ENCODE measurements at places on chromosomes 6 and 20.
A peak's percentile ranks its signal among the peaks of the same experiment; 100 is the strongest.

- DNase-seq, result peak; percentile 98
These were observed at the start of gene TCF19 for GRCh38 chr6:31158140-31158862. TCF19 (plus strand) TSS chr6:31158589; CDS start chr6:31159470, 881 bp downstream.

DNA sequence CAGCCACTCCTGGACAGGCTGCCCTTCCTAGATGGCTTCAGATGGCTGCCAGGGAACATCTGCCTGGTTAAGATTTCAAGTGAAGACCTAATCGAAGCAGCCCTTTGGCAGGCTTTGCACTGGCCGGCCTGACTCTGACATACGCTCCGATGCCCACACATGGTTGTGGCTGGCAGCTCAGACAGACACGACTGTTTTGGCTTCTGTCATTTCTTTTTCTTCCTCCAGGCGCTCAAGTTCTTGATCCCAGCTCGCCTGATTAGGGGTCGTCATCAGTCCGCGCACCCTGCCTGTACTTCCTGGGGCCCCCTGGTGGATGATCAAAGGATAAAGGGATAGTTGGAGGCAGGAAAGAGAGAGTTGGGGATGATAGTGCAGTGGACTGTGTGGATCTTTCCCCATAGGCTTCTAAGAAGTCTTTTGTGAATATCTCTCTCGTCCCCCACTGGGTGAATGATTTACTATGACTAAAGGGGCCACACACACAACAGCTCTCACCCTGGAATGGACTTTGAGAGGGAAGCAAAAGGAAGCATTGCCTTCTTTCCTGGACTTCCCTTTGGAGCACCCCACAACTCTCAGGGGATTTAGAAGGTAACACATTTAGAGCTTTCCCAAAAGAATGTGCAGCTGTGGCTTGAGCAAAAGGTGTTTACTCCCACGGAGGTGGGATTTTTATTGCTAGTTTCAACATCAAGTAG is 21.4 kb upstream of the TRAM2 start:
- DNase-seq, result no peak

DNA sequence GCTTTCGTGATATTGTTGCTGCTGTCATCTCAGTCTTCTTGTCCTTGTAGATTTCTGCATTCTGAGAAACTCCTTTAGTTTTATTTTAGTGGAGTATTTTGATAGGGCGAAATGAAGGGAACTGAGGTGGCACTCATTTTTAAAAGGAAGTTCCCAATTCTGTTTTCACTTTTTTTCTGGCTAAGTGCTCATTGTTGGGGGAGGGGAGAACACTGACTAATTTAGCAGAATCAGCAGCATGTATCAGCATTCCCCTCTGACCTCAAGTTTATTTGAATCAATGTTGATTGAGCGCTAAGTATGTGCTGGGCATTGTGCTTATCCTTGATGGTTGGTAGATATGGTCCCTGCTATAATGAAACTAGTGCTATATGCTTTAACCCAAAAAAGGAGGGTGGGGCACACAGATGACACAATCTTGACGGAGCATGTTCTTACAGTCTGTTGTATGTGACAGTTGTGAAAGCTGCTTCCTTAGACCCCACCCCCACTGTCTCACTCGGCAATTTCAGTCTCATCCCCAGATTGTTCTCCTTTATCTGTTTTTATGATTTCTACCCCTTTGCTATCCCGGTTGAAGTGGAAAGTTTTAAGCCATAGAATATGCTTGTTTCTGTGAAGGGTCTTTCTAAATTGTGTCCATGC is 262.4 kb downstream of the SOX4 start:
- DNase-seq, result no peak

DNA sequence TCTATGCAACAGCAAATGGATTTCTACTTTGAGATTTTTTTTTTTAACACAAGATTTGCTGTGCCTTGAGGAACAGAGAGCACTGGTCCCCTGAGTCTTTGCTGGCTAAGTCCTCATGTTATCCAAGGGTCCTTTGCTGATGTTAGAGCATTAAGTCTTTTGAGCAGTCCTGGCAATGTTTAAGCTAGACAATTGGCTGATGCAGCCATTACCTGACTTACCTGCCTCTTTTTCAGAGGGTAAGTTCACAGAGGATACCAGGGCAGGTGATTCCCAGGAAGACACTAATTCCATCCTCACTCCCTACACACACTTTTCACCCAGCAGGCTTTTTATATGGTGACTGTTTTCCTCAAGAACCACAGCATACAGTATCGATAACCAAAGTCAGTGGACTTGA is 337.7 kb downstream of the HDGFL1 start:
- DNase-seq, result no peak

GRCh38 chr20:57415771-57416170 is 24.6 kb downstream of the RBM38 start:
- no peak for DNase-seq

GRCh38 chr6:12148841-12149240 is 136.7 kb downstream of the HIVEP1 start:
- DNase-seq, result no peak

GRCh38 chr6:129776542-129777330 is 66.8 kb upstream of the ARHGAP18 start:
- DNase-seq, result no peak

- DNase-seq, result no peak
These were observed 22.4 kb downstream of the SMLR1 start for GRCh38 chr6:130849594-130849993.

DNA sequence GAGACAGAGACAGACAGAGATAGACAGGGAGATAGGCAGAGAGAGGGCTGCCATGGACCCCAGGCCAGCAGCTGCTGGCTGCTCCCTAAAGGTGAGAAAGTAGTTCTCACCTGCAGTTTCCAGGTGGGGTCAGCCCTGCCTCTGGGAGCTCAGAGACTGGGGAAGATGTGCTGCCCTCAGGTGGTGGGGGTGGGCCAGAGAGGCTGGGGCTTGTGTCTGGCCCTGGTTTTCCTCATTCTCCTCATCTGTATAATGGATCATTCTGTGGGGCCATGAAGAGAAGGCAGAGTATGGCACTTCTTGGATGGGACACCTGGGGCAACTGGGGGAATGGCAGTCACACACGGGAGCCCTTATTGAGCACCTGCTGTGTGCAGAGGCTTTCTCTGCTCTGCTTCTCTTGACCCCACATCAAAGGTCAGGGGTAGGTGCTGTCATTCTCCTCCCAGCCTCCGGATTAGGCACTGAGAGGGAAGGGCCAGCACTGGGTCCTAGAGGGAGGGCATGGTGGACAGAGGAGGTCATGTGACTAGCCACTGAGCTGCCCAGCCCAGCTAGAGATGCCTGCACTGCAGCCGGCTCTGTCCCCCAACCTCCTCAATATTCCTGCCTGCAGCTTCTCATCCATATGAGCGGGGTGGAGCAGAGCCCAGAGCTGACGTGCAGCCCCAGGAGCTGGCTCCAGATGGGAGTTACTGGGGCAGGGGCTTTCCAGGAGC is 4.1 kb downstream of the ANGPT4 start:
- no peak for DNase-seq

- no peak for DNase-seq
These were observed 51.5 kb downstream of the PTPRT start for GRCh38 chr20:43138061-43138770.

DNA sequence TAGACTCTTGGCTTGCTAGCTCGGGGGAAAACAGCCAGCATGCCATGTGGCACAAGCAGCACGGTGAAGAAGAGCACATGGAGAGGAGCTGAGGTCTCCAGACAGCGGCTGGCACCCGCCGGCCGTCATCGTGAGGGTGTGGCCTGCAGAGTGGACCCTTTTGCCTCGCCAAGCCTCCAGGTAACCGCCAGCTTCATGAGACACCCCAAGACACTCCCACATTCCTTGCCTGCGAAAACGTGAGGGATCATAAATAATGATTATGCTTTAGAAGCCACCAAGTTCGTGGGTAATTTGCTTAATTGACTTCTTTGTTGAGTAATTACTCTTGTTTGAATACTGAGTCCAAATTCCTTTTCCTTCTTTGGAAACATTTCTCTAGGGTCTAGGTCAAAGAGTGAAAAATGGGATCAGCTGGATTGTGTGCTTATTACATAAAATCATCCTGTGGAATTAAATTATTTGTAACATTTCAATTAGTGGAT is 23.2 kb downstream of the FAM50B start:
- DNase-seq, result no peak

- DNase-seq, result no peak
These were observed 20.0 kb downstream of the MC3R start for GRCh38 chr20:56268536-56268935.

GRCh38 chr20:50276119-50277063 is 85.8 kb downstream of the CEBPB start:
- DNase-seq, result no peak

DNA sequence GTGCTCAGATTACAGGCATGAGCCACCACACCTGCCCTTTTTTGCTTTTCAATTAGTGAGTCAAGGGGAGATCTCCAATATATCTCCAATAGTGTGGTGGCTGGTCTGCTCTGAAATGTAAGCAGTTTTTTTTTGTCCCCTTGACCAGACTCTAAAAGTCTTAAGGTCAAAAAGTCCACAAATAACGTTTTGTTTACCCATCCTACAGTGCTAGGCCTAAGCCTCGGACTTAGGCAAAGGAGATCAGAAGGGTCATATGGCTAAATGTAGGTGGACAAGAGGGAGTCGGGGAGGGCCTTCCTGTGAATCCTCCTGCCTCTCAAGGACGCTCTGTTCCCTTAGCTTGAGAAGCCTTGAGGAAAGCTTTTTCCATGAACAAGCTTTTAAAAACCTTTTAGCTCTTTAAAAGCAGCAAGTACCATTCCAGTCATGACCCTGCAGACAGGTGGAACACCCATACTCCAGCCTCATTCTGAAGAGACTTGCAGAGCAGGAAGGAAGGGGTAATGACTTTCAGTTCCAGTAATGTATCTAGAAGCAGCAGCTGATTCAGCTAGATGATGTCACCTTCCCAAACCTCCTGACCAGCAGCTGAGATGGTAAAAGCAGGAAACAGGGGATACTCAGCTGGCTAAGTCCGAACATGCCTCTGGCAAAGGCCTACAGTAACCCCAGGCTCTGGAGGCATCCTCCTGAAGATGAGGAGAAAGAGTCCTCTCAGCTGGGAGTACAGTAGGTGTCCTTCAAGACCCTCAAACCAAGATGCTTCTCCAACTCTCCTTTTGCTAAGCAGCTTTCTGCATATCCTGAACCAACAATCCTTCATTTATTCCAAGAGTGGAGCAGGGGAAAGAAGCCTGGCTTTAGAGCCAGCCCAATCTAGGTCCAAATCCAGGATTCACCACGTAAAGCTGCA is 23.6 kb downstream of the BCL2L1 start:
- peak; percentile 67 for DNase-seq

- no peak for DNase-seq
These were observed 28.2 kb upstream of the TAF8 start for GRCh38 chr6:42021847-42022754.

DNA sequence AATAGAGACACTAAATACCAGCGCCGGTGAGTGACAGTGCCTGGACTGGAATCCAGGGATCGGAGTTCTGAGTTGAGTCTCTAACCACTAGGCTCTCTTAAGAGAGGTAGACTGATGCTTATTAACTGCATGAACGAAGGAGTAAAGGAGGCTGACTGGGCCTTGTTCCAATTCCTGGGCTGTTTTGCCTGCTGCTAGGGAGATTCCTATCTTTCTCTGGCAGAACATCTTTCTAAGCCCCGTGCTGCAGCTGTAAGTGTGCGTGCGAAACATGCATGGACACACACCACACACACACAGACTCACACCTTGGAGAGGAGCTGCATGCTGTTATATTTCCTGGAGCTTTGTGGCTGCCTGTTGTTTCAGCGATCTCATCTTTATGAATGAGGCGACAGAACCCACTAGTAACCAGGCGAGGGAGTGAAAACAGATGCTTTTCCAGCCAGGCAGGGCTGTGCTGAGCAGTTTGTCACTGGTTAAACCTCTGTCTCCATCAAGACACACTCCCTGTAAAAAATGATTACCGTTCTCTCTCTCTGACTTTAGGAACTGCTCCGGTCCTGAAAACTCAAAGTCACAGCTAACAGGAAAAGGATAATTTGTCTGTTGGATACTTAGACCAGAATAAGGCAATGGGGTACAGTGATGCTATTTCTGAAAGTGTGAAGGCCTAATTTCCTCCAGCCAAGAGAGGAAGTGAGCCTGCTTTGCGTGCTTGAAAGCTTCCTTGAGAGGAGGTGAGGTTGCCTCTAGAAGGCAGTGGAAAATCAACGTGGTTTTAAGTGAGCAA is 157.4 kb upstream of the ZNF217 start:
- DNase-seq, result no peak

DNA sequence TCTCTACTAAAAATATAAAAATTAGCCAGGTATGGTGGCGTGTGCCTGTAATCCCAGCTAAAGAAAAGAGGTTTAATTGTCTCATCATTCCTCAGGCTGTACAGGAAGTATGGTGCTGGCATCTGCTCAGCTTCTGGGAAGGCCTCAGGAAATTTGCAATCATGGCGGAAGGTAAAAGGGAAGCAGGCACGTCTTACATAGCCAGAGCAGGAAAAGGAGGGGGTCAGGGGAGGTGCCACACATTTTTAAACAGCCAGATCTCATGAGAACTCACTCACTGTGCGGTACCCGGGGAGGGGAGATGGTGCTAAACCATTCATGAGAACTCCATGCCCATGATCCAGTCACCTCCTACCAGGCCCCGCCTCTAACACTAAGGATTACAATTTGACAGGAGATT is 191.7 kb downstream of the EYA2 start:
- DNase-seq, result no peak

DNA sequence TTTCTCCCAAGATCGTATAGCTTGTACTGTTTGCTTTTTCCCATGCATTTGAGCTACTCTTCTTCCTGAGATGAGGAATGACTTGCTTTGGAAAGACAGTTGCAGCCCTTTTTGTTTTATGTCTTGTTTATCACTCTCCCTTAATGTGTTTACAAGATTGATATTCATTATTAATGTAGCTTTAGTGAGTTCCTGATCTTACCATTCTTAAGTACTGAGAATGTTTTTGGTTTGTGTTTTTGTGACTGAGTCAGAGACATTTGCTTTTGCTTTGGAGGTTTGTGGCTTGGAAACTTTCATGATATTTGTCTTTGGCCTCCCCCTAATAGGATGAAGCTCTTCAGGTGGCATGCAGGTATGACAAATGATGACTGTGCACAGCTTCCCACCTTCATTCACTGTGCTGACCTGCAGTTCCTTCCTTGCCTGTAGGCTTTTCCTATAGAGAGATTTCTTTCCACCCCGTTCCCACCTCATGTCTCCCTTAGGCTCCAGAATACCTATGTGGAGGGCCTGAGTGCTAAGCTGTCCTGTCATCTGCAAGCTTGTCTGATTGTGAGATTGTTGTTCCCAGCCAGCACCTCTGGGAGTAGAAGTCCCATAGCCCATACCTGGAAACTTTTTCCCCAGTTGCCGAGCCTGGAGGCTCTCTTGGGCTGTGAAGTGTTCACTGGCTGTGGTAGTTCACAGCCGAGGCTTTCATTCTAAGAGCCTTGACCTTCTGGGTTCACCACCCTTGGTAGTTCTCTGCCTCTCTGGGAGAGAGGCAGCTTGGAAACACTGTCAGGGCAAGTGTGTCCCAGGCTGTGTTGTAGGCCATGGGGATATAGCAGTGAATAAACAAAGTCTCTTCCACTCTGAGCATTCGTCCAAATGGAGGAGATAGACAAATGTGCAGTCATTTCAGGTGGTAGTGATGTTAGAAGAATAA is 27.1 kb downstream of the CDS2 start:
- no peak for DNase-seq

GRCh38 chr6:12149944-12150510 is 137.9 kb downstream of the HIVEP1 start:
- DNase-seq, result no peak

DNA sequence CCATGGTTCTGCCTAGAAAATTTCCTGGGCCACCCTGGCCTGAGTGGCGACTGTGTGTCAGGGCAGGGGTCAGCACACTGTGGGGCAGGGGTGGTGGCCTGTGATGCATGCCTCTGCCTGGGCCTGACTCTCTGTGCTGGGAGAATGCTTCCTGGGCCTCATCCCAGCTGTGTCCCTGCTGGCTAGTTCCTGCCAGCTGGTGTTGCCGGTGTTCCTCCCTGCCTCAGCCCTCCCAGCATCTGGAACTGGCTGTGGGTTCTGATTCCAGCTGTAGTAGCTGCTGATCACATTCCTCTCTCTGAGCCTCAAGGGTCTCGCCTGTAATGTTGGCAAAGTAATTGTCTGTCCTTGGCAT is 101.5 kb downstream of the SYCP2 start:
- no peak for DNase-seq
